A172 (cell line): ENCODE measurements at places on chromosomes 5 and 9. TPM values are rescaled to one million over a fixed set of nuclear protein-coding genes. Genes with fewer than 3 reads are reported as not detected.

- peak; percentile 41 for DNase-seq
Observed at GRCh38 chr5:133610489-133611356, 1.6 kb downstream of the FSTL4 start.

DNA sequence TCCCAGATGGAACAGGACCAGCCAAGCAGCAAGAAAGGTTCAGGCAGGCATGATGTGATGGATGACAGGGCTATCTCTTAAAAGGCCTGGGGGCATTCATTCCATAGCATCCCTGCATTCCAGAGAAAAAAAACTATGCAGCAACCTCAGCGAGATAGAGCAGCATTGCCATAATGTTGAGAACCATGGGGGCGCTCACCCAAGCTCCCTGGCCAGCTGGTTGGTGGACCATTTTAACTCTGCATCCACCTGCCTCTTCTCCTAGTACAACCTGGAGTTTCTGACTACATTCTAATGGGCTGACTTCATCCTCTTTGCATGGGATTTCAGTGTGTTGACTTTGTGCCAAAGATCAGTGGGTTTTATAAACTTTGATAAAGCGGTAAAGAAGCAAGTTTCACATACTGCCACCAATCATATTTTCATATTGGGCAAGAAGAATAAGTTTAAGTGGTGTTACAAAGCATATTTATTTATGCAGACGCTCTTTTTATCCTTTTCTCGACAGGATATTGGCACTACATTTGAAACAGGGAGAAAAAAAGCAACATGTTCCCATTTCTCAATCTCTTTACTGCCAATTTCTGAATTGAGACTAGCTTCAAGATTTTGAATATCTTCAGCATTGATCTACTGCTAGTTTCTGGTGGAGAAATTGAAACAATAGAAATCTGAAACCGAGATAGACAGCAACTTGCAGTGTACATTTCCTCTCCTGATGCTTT, 378.3 kb upstream of the WWC1 start:
- peak; percentile 30 for DNase-seq

DNA sequence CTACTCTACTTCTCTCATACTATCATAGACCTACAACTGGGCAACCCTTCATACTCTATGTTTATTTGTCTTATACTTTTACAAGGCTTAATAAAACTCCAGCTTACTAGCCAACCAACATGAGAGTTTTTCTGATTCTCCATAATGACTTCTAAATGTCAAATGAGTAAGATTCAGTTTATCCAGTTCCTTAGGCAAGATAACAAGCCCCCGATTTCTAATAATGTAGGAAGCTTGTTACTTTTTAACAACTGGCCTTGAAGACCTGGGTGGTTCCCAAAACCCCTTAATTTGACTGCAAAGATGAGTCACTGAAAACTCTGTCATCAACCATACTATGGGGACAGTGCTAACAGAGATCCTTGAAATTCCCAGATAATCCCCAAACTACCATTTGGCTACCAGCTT, 294.6 kb upstream of the ACTBL2 start:
- peak; percentile 34 for DNase-seq

- DNase-seq, result no peak
Observed at GRCh38 chr5:11607944-11608483, 296.2 kb downstream of the CTNND2 start.

DNA sequence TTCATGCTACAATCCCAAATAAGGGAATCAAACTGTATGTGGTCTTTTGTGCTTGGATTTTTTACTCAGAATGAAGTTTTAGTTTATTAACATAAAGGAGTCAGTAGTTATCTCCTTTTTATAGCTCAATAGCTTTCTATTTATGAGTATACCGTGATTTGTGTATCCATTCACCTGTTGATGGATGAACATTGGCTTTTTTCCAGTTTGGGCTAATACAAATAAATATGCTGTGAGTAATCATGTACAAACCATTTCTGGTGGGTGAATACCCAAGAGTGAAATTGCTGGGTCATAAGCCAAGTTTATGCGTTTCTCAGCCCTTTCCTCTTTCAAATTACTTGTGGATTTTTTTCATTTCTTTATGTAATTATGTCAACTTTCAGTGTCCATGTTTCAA, 395.3 kb downstream of the OSTF1 start:
- DNase-seq, result no peak

- DNase-seq, result no peak
Observed at GRCh38 chr5:111242606-111243005, 18.4 kb downstream of the CAMK4 start.

DNA sequence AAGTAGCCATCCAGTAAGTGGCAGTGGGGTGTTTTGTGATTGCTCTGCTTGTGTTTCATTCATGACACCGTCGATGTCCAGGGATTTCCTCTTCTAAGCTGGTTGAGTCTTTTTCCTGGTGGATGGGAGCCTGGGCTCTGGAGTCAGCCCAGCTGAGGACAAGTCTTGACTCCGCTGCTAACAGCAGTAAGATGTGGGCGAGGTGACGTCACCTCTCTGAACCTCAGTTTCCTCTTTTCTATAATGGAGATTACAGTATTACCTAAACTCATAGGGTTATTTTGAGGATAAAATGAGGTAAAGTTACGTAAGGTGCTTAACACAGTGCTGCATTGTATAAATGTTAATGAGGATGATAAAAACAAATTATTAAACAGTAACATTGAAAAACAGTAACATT, 21.3 kb downstream of the FGF1 start:
- no peak for DNase-seq

DNA sequence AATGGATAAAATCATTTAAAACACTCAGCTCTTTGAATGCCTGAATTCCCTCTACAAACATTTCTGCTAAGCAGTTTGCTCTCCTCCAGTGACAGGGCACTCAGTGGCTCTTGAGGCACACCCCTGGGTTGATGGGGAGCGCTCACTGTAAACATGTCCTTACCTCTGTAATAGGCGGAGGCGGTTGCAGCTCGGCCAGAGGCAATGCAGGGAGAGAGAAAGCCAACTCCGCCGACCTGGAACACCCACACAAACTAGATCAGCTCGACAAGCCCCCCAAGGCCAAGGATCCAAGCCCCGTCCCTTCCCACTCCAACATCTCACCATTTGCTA, 329 bp downstream of the CDC23 start:
- DNase-seq, result peak; percentile 21

DNA sequence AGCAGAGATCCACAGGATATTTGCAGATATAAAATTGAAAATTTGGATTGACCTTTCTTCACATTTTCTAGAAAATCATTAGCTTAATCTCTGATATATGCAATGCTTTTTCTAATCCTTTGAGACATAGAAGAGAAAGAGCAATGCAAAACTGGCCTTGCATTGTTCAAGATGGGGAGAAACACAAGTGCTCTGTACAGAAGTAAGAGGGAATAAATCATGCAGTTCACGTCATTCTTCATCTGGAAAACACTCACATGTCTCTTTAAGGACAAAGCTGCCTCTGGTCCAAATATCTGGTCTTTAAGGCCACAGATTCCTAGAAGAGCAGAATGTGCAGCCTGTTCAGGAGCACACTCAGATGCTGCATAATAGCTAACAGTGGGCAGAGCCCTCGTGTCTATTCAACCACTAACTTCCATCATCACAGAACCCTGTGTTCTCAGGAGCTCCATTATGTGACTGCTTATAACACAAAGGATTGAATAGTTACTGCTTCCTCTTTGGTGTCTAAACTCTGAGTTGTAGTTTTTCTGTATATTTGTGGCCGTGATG, 277.5 kb downstream of the PLK2 start:
- DNase-seq, result no peak

GRCh38 chr9:14306672-14307660, 7.0 kb downstream of the NFIB start:
- no peak for DNase-seq

DNA sequence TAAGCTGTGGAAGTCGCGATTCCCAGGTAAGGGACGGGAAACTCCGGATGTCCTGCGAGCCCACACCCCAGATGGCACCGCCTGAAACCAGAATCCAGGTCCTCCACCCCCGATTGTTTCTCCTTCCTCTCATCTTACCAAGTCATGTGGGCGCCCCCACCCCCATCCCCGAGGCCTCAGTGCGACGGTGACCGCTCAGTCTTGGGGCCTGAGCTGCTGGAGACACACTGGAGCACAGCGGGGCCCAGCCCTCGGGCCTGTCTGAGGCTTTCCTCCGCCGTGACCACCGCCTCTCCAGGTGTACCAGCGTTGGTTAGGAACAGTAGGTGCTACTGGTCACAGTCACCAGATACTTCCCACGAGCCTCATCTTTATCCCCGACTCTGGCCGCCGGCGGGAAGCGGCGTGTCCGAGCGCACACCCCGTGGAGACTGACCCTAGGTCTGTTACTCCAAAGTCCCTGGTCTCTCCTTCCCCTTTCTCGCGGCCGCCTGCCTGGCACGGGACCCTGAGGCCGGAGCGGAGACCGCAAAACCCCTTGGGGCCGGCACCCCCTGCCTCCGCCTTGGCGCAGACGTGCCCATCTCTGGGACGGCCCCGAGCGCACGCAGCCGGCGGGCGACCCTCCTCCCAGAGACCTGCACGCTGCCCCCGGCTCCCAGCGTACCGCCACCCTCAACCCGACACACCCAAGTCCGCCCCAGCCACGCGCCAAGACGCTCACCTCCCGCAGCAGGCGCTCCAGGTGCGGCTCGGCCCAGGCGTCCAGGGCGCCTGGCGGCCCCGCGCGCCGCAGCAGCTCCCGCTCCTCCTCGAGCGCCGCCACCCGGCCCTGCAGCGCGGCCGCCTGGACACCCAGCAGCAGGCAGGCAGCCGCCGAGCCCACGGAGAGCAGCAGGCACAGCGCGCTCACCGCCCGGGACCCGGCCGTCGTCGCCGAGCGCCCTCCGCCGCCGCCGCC, 733 bp downstream of the COL23A1 start:
- DNase-seq, result no peak

DNA sequence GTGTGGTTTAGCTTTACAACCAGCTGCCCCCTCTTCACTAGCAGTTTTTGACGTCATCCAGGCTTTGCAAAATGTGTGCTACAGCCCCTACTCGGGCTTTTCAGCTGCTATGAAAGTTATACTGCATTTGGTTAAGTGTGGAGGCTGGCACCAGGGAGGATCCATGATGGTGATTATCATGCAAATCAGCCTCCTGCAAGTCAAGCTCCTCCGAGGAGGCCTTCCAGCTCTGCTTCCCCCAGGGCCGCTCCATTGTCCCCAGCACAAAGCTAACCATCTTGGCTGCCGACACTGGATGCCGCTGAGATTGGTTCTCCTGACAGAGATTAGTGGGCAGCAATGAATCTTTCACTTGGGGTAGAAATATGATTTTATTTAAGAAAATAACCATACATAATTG, 159.6 kb downstream of the NR2F1-AS1 start:
- no peak for DNase-seq

DNA sequence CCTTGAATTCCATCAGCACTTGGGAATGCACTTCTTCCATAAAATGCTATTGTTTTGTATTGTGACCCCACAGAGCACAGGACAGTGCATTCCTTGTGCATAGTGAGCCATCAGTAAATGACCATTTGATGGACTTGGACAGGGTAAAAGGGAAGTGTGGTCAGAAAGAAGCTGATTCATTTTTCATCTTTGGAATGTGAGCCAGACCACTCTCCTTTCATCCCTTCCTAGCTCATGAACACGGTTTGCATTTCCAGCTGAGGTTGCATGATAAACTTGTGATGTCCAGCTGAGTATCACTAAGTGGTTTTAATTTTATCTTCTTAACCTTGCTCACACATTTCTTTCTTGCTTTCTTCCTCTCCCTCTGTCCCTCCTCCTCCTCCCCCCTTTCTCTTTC, 101.3 kb downstream of the NUDT12 start:
- peak; percentile 78 for DNase-seq

The CSF1R gene
- total RNA-seq, result 0.84 and 0.96 TPM in 2 replicates

The CKMT2 gene
- 4.7 TPM in 1 of 2 replicates, not detected in the other for total RNA-seq

The SMIM33 gene
- not detected in 2 replicates for total RNA-seq

The IFNA21 gene
- not detected in 2 replicates for total RNA-seq

The SNCAIP gene
- 3.2 and 4.7 TPM in 2 replicates for total RNA-seq
